ENCODE measurements at places on chromosomes 5 and 9. TPM values are rescaled to one million over a fixed set of nuclear protein-coding genes. Genes with fewer than 3 reads are reported as not detected.

The GABRA1 gene
- not detected for total RNA-seq

The ENHO gene
- total RNA-seq: not detected

The IQGAP2 gene
- total RNA-seq: 97.1 TPM

GRCh38 chr5:129459777-129460671 is at the start of gene ADAMTS19:
Gene ADAMTS19, plus strand, starts transcription at chr5:129460298. Its CDS starts 94 bp downstream, at chr5:129460392.
- peaks cover 11% of the 10 kb centered on the region for H3K4me1 ChIP-seq
- no peak for DNase-seq
- no peak within 1 kb of the TSS for H3K27ac ChIP-seq
- H3K36me3 ChIP-seq: no peaks in the 10 kb centered on the region
- H3K4me3 ChIP-seq: peak within 1 kb of the TSS; percentile 55

- H3K4me3 ChIP-seq: no peak overlapping the region
- H3K27me3 ChIP-seq: peaks cover 7% of the 10 kb centered on the region
- no peaks in the 10 kb centered on the region for H3K4me1 ChIP-seq
- DNase-seq: no peak
These were observed 89.8 kb upstream of the GABRP start for GRCh38 chr5:170693701-170694100.

DNA sequence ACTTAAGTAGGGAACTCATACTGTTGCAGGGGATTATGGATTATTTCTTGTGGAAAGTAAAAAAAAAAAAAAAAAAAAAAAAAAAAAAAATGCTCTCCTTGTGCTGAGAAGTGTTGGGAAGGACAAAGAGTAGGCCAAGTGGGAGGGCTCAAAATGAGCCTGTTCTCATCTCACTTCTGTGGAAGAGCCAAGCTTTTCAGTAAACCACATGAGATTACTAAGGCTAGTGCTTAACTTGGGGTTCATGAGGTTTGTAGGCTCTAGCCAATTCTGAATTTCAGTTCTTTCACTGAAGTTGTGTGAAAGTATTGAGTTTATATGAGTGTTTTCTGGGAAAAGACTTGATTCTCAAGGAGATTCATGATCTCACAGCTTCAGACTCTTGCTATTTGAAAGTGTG is 23.0 kb upstream of the CEP78 start:
- DNase-seq: no peak
- no peaks in the 10 kb centered on the region for H3K36me3 ChIP-seq
- H3K27ac ChIP-seq: no peak overlapping the region
- no peak overlapping the region for H3K4me3 ChIP-seq
